ENCODE measurements at places on chromosomes 16 and 17. TPM values are rescaled to one million over a fixed set of nuclear protein-coding genes. Genes with fewer than 3 reads are reported as not detected.

DNA sequence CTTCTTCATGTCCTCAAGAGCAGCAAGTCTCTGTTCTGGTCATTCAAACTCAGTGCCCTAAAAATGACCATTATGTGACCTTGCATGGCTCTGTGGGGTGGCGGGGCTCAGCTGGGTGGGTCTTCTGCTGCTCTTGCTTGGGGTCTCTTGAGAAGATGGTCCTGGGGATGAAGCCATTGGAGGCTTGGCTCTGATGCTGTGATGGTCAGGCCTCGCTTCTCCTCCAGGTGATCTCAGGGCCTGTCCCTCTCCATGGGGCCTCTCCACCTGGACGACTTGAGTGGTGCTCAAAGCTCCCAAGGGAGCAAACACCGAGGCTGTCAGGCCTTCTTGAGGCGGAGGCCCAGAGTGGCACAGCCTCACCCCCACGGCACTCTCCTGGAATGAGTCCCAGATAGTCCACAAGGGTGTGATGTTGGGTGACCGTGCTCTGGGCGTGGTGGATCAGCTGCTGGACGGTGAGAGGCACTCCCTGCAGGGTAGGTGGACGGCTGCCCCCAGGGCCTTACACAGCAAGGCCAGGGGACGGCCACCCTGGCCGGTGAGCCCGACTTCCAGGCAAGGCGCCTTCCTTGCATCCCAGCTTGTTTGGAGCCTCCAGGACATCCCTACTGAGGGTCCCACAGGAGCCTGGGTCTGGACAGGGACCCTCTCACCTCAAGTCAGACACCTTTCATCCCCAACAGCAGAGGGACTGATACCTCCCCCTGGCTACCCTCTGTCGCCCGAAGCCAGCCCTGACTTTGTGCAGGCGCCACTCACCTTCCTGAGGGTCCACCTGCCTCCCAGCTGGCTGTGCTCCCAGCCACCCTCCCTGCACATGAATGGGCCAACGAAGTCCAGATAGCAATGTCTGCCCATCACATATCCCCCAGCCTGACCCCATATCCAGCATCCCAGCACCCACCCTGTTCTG is 48.7 kb downstream of the USP22 start:
- no peak for DNase-seq

GRCh38 chr16:64061621-64062020 is 1060.2 kb downstream of the CDH11 start:
- no peak for DNase-seq

The KRT32 gene
- not detected for polyA plus RNA-seq

DNA sequence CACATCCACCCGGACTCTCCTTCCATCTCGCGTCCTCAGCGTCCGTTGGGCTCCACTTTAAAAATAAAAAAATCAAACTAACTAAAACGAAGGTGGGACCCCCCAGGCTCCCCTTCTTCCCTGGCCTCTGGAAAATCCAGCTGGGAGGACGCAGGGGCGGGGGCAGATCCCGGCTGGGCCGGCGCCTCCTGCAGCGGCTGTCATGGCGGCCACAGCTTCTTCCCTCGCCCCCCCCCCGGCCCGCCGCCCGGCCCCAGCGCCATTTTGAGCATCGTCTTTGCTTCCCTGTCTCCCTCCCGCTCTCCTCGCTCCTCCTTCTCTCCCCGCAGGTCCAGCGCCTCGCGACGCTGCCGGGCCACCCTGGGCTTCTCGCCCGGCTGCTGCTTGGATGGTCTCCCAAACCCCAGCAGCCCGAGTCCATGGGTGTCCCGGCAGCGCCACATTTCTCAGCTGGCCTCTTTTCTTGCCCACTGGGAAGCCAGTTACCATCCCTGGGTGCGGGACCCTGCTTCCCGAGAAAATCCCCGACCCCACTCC is 3.3 kb downstream of the HOXB2 start:
- DNase-seq: no peak

- DNase-seq: no peak
These were observed 81.2 kb downstream of the TOX3 start for GRCh38 chr16:52465711-52466267.

- DNase-seq: no peak
These were observed 363.7 kb upstream of the SOX9 start for GRCh38 chr17:71757156-71757555.

DNA sequence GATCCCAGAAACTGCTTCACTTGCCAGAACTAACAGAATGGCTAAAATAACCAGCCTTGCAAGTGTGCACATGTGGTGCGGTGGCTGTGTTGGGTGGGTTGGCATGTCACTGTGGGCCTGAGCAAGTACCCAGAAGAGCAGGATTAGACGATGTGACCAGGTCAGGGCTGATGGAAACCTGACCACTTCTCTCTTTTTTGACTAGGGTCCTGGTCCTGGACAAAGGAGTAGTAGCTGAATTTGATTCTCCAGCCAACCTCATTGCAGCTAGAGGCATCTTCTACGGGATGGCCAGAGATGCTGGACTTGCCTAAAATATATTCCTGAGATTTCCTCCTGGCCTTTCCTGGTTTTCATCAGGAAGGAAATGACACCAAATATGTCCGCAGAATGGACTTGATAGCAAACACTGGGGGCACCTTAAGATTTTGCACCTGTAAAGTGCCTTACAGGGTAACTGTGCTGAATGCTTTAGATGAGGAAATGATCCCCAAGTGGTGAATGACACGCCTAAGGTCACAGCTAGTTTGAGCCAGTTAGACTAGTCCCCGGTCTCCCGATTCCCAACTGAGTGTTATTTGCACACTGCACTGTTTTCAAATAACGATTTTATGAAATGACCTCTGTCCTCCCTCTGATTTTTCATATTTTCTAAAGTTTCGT is 16.7 kb downstream of the ANKRD40 start:
- no peak for DNase-seq

- no peak for DNase-seq
These were observed 65.0 kb downstream of the CCDC182 start for GRCh38 chr17:57679906-57680695.

DNA sequence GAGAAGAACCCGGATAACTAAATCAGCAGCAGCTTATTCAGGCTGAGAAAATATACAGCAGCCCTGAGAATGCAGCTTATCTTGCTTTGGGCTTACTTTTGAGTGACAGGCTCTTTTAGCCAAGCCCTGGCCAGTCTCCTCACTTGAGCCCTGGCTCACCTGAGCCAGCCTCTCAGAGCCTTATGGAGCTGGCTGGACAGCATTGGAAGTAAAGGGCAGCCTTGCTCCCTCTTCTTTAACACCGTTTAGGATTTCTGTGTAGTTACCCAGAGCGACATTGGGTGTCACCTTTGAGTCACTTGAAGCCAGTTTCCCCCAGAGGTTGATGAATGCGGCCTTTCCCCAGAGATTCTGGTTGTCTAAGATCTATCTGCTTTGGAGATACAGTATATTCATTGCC is 7.7 kb upstream of the NPIPB2 start:
- no peak for DNase-seq

The INCA1 gene
- polyA plus RNA-seq: 6.9 TPM

DNA sequence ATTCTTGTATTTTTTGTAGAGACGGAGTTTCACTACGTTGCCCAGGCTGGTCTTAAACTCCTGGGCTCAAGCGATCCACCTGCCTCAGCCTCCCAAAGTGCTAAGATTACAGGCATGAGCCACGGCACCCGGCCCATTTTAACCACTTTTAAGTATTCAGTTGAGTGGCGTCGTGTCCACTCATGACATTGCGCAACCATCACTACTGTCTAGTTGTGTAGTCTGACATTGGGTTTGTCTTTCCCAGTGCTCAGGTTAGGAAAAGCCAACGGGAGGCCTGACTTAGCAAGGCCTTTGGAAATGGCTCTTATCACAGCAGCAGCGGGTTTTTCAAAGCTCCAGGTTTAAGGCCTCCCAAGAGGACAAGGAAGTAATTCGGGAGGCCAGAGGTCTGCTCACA is 58.7 kb downstream of the LITAF start:
- DNase-seq: no peak

The PRAC2 gene
- polyA plus RNA-seq: not detected

DNA sequence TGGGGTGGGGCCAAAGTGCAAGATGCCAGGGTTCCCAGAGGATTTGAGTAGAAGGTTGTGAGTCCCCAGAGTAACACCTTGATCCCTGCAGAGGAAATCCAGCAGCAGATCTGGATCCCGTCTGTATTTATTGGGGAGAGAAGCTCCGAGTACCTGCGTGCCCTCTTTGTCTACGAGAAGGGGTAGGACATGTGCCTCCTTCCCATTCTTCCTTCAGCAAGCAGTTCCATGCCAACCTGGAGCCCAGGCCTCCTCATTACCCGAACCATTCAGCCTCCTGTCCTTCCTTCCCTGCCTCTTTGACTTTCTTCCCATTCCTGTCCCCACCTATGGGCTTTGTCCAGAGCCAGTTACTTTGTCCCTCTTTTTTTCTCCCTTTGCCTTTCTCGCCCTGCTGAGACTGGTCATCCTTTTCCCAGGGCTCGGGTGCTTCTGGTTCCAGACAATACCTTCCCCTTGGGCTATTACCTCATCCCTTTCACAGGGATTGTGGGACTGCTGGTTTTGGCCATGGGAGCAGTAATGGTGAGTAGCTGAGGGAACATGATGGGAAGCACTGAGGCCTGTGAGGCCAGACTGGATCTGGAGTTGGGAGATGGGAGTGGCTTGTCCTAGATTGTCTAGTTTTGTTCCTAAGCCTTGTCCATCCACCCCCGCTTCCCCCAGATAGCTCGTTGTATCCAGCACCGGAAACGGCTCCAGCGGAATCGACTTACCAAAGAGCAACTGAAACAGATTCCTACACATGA is 2.9 kb downstream of the RNF167 start:
- DNase-seq: no peak

The MRPS23 gene
- polyA plus RNA-seq: 45.8 TPM

DNA sequence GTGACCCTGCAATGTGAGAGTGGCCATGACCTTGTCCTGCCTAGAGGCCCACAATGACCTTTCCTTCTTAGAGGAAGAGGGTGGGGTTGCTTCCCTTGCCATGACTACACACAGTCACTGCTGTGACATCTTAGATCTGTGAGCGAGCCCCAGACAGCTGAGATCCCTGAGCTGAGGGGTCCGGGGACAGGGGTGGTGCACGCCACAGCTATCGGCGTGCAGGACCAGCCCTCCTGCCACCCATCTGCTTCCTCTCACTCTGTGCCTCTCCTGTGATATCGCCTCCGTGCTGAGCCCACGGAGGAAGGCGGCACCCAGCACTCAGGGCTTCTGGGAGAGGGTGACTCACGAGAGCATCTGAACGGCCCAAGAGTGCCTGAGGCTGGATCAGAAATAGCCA is 35.2 kb downstream of the KIAA0513 start:
- no peak for DNase-seq

The C17orf67 gene
- 1.8 TPM for polyA plus RNA-seq

DNA sequence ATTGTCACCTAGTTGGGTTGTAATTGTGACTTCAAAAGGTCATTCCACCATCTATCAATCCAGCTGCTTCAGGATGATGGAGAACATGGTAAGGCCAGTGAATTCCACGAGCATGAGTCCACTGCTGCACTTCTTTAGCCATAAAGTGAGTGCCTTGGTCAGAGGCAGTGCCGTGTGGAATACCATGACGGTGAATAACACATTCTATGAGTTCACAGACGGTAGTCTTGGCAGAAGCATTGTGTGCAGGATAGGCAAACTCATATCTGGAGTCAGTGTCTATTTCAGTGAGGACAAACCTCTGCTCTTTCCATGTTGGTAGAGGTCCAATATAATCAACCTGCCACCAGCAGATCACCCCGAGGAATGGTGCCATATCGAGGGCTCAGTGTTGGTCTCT is 650.9 kb downstream of the KCNJ2 start:
- DNase-seq: no peak

DNA sequence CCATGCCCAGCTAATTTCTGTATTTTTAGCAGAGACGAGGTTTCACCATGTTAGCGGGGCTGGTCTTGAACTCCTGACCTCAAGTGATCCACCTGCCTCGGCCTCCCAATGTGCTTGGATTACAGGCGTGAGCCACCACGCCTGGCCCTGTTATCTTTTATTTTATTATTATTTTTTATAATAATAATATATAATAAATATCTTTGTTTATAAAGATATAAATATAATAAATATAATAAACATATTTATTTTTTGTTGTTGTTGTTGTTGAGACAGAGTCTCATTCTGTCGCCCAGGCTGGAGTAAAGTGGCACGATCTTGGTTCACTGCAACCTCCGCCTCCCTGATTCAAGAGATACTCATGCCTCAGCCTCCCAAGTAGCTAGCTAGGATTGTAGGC is 7.0 kb upstream of the RNF157 start:
- DNase-seq: no peak

The CACNG3 gene
- polyA plus RNA-seq: not detected

- DNase-seq: no peak
These were observed 1.6 kb downstream of the PRSS41 start for GRCh38 chr16:2799859-2800226.

- DNase-seq: no peak
These were observed 278 bp downstream of the RAB11FIP3 start for GRCh38 chr16:425740-426114.

- no peak for DNase-seq
These were observed 27.5 kb downstream of the ZCCHC14 start for GRCh38 chr16:87465306-87465705.

The ATP1B2 gene
- 18.3 TPM for polyA plus RNA-seq

DNA sequence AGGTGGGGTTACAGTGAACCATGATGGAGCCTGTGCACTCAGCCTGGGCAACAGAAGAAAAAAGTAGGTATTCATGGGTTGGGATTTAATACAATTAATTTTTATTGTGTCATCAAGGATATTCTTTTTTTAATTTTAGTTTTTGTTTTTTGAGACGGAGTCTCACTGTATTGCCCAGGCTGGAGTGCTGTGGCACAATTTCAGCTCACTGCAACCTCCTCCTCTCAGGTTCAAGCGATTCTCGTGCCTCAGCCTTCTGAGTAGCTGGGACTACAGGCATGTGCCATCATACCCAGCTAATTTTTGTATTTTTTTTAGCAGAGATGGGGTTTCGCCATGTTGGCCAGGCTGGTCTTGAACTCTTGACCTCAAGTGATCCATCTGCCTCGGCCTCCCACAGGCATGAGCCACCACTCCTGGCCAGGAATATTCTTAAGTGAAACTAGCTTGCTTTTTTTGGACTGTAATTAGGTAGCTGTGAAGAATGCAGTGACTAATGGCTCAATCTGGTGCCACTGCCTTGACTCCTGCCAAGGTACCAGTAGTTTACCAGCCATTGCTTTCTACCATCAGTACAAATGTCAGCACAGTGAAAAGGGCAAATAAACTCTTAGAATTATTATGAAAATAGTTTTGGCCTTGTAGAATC is 4.8 kb downstream of the PPM1D start:
- DNase-seq: no peak

- no peak for DNase-seq
These were observed 26.0 kb upstream of the SPPL2C start for GRCh38 chr17:45818699-45819098.
